ENCODE measurements at places on chromosomes 2 and 18. TPM values are rescaled to one million over a fixed set of nuclear protein-coding genes. Genes with fewer than 3 reads are reported as not detected.

DNA sequence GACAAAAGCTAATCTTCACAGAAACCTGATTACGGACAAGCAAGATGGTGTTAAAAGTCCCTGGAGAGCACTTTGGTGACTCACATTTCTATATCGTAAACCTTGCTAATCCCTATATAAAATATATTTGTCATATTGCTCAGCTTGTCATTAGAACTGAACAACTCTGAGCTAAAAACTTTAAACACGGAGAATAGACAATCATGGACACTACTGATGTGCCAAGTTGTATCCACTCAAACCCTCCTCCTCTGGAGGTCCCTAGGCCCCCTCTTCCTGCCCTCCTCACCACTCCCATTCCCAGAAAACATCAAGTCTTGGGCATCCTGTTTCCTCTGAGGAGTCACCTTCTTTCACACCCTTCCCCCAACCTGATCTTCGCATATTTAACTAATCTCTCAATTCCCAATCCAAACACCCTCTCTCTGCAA, 138.7 kb upstream of the PID1 start:
- no peaks in the 10 kb centered on the region for H3K36me3 ChIP-seq
- DNase-seq: no peak
- no peaks in the 10 kb centered on the region for H3K4me1 ChIP-seq
- H3K27ac ChIP-seq: no peak overlapping the region

DNA sequence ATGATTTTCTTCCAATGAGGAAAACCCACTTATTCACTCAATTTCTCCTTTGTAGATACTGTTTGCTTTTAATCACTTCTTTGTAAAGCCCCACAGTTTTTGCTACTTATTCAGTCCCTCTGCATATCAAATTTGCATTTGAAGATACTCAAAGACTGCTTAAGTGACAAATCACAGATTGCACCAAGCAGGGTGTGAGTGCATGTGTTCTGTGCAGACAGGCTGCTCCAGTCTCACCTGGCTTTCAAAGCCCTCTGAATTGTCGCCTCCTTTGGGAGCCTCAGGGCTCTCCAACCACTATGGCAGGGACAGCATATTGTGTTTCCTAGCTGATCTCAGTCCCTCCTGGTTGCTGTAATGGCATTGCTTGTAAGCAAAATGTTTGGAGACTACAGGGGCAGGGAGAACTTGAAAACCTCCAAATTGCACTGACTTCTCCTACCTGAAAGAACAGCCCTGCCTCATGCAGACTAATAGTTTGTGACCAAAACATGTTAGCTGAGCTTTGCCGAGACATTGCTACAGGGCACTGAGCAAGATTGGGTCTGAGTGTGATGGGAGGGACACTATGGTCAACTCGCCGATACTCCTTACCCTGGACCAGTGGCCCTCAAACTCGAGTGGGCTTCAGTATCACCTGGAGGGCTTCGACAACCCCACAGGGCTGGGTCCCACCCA, 96.8 kb downstream of the POLE4 start:
- H3K27me3 ChIP-seq: no peaks in the 10 kb centered on the region
- no peak overlapping the region for H3K4me3 ChIP-seq
- H3K27ac ChIP-seq: no peak overlapping the region
- H3K4me1 ChIP-seq: no peaks in the 10 kb centered on the region
- DNase-seq: no peak

EN1 gene
- not detected for total RNA-seq

RIT2 gene
- total RNA-seq: not detected
